ENCODE measurements at places on chromosomes 16 and 17.

- DNase-seq: no peak
These were observed 33.2 kb downstream of the TIMM22 start for GRCh38 chr17:1029922-1030644.

DNA sequence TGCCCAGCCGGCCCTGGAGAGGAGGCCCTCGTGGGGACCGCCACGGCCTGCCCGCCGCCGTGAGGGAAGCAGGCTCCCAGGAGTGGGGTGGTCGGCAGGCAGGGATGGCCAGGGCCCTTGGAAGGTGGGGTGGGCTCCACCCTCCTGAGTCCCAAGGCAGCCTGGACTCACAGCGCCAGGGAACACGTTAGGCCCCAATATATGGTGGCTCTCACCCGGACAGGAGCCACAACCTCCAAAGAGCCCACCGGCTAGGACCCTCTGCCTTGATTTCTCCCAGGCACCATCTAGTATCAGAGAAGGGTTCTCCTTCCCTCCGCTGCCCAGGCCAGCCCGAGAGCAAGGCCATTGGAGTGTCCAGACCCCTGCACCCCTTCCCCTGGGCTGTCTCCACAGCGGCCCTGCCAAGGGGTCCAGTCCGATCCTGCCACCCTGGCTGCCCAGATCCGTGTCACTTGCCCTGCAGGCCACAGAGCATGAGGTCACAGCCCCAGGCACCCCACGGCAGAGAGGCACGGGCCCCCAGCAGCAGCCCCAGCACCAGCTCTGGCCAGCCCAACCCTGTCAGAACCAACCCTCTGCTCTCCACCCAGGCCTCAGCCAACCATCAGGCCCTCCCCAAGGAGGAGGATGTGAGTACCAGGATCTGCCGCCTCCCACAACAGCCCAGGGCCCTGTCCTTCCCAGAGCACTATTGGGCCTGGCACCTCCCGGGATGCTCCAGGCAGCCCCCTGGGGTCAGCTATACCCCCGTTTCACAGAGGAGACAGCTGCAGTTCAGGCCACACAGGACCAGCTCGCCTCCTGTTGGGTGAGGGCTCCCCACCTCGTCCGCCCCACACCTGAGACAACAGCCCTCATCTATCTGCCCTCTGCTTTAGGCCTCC is 1.1 kb upstream of the AXIN1 start:
- no peak for DNase-seq

GRCh38 chr17:27793168-27793905 is 7.0 kb downstream of the NOS2 start:
- DNase-seq: no peak

GRCh38 chr17:41329279-41329948 is 13.9 kb upstream of the KRTAP17-1 start:
- DNase-seq: peak; percentile 39

DNA sequence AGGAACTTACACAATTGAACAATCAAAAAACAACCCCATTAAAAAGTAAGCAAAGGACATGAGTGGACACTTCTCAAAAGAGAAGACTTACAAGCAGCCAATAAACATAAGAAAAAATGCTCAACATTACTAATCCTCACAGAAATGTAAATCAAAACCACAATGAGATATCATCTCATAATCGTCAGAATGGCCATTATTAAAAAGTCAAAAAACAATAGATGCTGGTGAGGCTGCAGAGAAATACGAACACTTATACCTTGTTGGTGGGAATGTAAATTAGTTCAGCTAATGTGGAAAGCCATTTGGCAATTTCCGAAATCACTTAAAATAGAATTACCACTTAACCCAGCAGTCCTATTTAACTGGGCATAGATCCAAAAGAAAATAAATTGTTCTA is 301.9 kb upstream of the KCNJ16 start:
- DNase-seq: peak; percentile 85

DNA sequence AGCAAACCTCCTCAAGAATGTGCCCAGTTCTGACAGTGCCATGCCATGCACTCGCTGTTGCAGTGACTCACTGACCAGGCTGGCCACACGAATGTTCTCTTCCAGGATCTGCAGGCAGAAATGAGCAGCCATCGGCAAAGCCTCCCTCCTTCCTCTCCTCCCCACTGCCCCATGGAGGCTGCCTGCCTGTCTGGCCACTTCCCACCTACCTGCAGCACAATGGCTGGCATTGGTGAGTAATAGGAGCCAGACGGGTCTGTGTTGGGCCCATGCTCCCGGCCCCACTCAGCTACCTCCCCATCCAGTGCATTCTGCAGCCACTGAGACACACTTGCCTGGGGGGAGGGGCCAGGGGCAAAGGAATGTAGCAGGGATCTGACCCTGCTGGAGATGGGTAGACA is 2.8 kb upstream of the MATCAP1 start:
- no peak for DNase-seq

DNA sequence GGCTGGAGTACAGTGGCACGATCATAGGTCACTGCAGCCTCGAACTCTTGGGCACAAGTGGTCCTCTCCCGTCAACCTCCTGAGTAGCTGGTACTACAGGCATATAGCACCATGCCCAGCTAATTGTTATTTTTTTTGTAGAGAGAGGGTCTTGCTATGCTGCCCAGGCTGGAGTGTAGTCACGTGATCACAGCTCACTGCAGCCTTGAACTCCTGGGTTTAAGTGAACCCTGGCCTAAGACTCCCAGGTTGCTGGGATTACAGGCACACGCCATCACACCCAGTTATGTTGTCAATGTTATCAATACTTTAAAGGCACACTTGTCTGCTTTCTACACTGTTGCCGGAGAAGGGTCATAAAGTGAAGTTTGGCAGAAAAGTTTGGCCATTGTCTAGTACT is 22.0 kb upstream of the LASP1NB start:
- no peak for DNase-seq

GRCh38 chr16:79805621-79806020 is 205.1 kb upstream of the MAF start:
- DNase-seq: no peak

GRCh38 chr16:14600164-14600563 is 29.9 kb downstream of the PARN start:
- DNase-seq: peak; percentile 42

GRCh38 chr17:38746849-38747462 is 1.2 kb downstream of the PCGF2 start:
- DNase-seq: no peak

GRCh38 chr17:77769215-77769614 is 189.3 kb upstream of the TNRC6C start:
- DNase-seq: no peak

DNA sequence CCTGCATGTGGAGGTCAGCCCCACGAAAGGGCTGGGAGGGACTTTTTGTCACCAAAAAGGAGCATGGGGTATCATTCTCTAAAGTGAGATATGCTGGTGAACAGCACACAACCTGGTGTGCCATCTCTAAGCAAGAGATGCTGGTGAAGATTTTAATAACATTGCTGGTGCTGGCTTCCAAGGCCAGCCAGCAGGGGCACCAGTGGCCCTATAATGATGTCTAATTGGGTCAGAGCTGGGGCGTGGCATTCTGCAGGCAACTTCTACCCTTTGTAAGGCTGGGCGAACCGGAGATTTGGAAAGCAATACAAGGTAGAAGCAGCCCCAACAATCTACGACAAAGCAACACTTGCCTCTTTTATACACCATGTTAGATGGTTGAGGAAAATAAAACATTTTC is 16.8 kb downstream of the SDR42E1 start:
- no peak for DNase-seq

DNA sequence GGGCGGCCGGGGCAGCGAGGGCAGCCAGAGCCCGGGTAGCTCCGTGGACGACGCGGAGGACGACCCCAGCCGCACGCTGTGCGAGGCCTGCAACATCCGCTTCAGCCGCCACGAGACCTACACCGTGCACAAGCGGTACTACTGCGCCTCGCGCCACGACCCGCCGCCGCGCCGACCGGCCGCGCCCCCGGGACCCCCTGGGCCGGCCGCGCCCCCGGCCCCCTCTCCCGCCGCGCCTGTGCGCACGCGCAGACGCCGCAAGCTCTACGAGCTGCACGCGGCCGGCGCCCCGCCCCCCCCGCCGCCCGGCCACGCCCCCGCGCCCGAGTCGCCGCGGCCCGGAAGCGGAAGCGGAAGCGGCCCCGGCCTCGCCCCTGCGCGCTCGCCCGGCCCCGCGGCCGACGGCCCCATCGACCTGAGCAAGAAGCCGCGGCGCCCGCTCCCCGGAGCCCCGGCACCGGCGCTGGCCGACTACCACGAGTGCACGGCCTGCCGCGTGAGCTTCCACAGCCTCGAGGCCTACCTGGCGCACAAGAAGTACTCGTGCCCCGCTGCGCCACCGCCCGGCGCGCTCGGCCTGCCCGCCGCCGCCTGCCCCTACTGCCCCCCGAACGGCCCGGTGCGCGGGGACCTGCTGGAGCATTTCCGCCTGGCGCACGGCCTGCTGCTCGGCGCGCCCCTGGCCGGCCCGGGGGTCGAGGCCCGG is 36.1 kb upstream of the ZC3H18 start:
- DNase-seq: peak; percentile 61

DNA sequence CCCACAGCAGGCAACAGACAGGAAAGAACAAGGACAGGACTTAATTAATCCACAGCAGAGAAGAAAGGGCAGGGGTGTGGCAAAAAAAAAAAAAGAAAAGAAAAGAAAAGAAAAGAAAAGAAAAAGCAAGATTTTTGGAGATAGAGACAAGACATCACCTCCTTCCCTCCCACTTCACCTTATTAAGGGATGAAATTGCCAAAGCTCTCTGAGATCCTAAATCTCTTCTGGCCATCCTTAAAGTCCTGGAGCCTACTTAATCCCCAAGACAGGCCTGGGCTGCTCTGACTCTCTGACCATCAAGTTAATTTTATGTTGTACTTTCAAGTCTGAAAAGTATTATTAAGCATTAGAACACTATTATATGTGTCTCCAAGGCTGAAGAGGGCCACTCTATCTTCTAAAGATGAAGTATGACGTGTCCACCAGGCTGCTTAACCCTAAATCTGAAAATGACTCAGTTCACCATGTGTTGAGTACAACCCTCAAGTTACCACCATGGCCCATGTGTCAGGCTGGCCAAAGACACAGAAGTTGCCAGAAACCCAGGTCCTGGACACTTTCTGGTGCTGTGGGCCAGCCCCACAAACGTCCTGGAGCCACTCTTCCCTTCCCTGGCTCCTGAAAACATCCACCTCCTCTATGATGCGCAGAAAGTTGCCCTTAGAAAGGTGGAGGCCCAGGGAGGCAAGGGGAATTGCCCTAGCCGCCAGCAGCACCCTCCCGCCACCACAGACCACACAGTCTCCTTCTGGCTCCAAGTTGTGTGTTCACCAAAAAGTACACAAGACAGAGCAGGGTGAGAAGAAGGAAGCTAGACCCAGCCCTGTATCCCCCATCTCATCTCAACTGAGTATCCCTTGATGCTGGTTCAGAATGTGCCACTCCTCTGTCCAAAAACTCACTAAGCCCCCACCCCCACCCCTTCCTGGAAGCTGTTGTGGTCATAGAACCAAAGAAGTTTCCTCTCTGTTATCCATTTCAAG is 2.7 kb downstream of the SOCS1 start:
- peak; percentile 73 for DNase-seq

GRCh38 chr16:89104930-89105571 is 11.4 kb downstream of the ACSF3 start:
- no peak for DNase-seq

DNA sequence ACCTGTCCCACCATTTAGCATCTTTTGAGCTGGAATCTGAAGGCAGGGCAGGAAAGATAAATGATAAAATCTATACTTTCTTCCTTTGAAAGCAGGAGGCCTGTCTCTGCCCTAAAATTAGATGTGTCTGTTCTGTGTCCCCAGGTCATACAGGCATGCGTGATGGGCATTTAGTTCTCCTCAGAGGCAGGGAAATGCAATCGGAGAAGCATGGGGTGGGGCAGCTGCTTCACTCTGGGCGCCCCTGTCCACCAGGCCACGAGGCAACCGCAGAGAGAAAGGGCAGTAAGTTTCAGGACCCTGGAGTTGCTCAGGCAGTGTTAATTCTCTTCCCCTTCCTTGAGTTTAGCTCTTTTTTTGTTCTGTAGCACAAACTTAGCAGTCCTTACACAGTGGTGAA is 25.1 kb downstream of the CLUAP1 start:
- no peak for DNase-seq

DNA sequence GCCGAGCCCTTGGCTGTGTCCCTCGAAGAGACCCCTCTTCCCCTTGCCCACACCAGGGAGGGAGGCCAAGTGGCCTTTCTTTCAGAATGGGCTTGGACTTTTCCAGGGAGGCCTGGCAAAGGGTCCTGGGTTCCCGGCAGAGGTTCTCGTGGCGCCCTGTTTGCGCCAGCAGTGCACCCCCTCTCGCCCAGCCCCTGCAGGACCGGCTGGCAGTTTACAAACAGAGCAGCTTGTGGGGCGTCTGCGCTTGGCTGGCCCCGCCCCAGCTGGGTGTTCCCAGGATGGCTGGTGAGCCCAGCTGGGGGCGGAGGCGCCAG is 137.8 kb upstream of the CIBAR2 start:
- no peak for DNase-seq

DNA sequence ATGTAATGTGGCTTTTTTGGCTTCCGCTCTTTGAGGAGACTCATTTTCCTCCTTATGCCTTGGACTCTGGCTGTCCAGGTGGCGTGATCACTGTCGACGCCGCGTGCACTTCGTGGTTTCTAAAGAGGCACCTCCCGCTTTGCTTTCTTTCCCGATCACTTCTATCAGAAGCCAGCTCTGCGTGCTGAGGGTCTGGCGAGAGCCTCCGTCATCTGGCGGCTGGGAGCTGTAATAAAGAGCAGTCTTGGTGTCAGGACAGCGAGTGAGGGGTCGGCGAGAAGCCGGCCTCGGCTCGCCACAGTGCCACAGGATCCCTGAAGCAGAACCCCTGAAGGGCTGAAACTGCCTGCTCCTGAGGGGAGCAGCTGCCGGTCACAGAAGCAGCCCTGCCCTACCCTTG is 7.4 kb downstream of the ZNF750 start:
- no peak for DNase-seq

Measured in fibroblast of lung (primary cell).